ENCODE measurements at places on chromosomes 5 and 9. TPM values are rescaled to one million over a fixed set of nuclear protein-coding genes. Genes with fewer than 3 reads are reported as not detected.

PTGES gene
- total RNA-seq, result 9.8 TPM

CCDC152 gene
- 1.2 TPM for total RNA-seq

DMGDH gene
- 0.90 TPM for total RNA-seq

CCDC183 gene
- total RNA-seq, result 0.44 TPM

HAND1 gene
- not detected for total RNA-seq

SH3GLB2 gene
- 64.7 TPM for total RNA-seq

TTC1 gene
- total RNA-seq, result 43.1 TPM

PCDHGA9 gene
- 4.6 TPM for total RNA-seq

PCDHB15 gene
- 5.0 TPM for total RNA-seq

- H3K27me3 ChIP-seq, result no peaks in the 10 kb centered on the region
- no peak overlapping the region for H3K27ac ChIP-seq
- peaks cover 3% of the 10 kb centered on the region for H3K4me1 ChIP-seq
- no peak overlapping the region for H3K4me3 ChIP-seq
- no peaks in the 10 kb centered on the region for H3K36me3 ChIP-seq
Measured at GRCh38 chr9:18365651-18366050, 108.3 kb upstream of the ADAMTSL1 start.

DNA sequence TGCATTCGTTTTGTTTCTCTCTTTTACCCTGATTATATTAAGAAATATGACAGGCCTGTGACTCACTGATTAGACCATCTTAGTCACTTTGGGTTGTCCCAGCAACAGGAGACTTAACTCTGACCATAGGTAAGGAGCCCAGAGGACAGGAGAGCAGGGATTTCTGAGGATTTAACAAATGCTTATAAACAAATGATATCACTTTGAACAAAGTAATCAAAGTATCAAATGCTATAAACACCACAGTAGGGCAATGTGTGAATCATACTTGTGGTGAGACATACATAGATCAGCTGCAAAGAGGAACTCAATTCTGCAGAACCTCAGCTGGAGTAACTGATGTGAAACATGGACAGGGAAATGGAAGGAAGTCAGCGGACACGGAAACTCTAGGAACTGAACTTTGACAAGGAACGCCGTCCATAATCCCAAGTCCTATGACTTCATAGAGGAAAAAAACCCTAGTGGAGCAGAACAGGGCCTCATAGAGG, 190.6 kb upstream of the MSX2 start:
- no peak overlapping the region for H3K4me3 ChIP-seq
- H3K27ac ChIP-seq, result no peak overlapping the region
- peaks cover 24% of the 10 kb centered on the region for H3K4me1 ChIP-seq
- no peaks in the 10 kb centered on the region for H3K36me3 ChIP-seq

DNA sequence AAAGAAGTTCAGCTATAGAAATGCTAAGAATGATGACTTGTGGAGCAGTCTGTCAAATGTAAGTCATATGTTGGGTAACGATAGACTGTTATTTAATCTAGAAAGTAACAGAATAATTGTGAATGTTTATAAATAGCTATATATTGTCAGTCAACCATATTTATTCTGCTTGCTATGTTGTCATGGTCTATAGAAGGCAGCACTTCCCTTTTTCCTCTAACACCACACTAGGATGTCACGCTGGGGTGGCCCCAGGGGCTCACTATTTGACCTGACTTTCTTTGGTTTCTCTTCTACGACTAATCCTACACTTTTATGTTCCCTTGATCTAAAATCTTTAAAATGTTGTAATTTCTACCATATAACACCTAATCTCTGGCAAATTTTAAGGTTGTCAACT, 20.5 kb downstream of the ERAP2 start:
- H3K4me1 ChIP-seq, result peaks cover 5% of the 10 kb centered on the region
- no peak overlapping the region for H3K27ac ChIP-seq
- peak overlapping the region; percentile 2 for H3K4me3 ChIP-seq
- peak; percentile 38 for DNase-seq

DNA sequence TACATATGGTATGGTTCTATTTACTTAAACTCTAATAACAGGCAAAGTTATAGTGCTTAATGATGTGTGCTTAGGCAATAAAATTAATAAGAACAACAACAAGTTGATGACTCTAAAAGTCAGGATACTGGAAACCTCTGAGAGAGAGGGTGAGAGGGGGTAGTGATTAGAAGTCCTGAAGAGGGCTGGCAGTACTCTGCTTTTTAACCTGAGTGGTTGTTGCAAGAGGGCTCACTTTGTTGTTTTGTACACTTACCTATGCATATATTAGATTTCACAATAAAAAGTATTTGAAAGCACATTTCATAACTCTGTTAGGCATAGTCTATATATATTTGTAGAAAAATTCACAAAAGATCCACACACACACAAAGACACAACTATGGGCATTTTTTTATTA, 21.4 kb upstream of the ELL2 start:
- no peak for DNase-seq
- H3K4me3 ChIP-seq, result no peak overlapping the region
- no peaks in the 10 kb centered on the region for H3K27me3 ChIP-seq

- H3K27ac ChIP-seq, result no peak overlapping the region
- H3K4me1 ChIP-seq, result no peaks in the 10 kb centered on the region
- no peak overlapping the region for H3K4me3 ChIP-seq
- no peak for DNase-seq
- no peaks in the 10 kb centered on the region for H3K36me3 ChIP-seq
- H3K27me3 ChIP-seq, result no peaks in the 10 kb centered on the region
Measured at GRCh38 chr9:125739436-125739835, 7.7 kb upstream of the PBX3 start.

- no peak overlapping the region for H3K4me3 ChIP-seq
- no peak for DNase-seq
- H3K4me1 ChIP-seq, result no peaks in the 10 kb centered on the region
Measured at GRCh38 chr5:97026721-97027120, 90.8 kb downstream of the LNPEP start.

- DNase-seq, result peak; percentile 24
- H3K4me3 ChIP-seq, result no peak overlapping the region
- H3K27ac ChIP-seq, result no peak overlapping the region
- no peaks in the 10 kb centered on the region for H3K36me3 ChIP-seq
- no peaks in the 10 kb centered on the region for H3K4me1 ChIP-seq
- no peaks in the 10 kb centered on the region for H3K27me3 ChIP-seq
Measured at GRCh38 chr5:25544652-25545249, 900.0 kb upstream of the CDH10 start.

GRCh38 chr9:73869264-73869663, 627.9 kb upstream of the RORB start:
- no peaks in the 10 kb centered on the region for H3K36me3 ChIP-seq
- no peak overlapping the region for H3K27ac ChIP-seq
- no peaks in the 10 kb centered on the region for H3K4me1 ChIP-seq
- no peak overlapping the region for H3K4me3 ChIP-seq
- no peaks in the 10 kb centered on the region for H3K27me3 ChIP-seq
- no peak for DNase-seq

DNA sequence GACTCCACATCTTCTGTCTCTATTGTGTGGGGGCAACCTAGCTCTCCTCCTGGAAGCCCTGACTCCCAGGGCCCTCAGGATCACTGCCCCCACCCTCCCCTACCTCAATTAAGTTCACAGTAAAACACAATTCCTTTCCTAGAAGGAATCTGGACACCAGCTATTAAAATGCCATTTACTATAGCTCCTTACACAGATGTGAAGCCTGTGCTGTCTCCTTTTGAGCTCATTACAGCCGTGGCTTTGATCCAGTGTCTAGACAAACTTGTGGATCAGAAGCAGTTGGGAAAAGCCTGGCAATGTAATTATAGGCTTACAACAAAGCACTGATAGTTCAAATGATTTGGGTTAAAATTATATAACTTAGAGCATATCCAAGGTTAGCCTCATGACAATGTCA, 107.0 kb upstream of the SMIM23 start:
- no peaks in the 10 kb centered on the region for H3K27me3 ChIP-seq
- H3K4me1 ChIP-seq, result no peaks in the 10 kb centered on the region
- DNase-seq, result peak; percentile 40
- no peak overlapping the region for H3K4me3 ChIP-seq

- no peaks in the 10 kb centered on the region for H3K4me1 ChIP-seq
- H3K4me3 ChIP-seq, result no peak overlapping the region
- H3K27me3 ChIP-seq, result peaks cover 5% of the 10 kb centered on the region
- H3K36me3 ChIP-seq, result no peaks in the 10 kb centered on the region
- no peak for DNase-seq
Measured at GRCh38 chr9:130147910-130148309, 24.3 kb upstream of the NCS1 start.

- H3K27me3 ChIP-seq, result no peaks in the 10 kb centered on the region
- peaks cover 7% of the 10 kb centered on the region for H3K4me1 ChIP-seq
- no peak overlapping the region for H3K27ac ChIP-seq
- no peaks in the 10 kb centered on the region for H3K36me3 ChIP-seq
- no peak for DNase-seq
- H3K4me3 ChIP-seq, result no peak overlapping the region
Measured at GRCh38 chr9:4308482-4308881, 8.6 kb upstream of the GLIS3 start.

DNA sequence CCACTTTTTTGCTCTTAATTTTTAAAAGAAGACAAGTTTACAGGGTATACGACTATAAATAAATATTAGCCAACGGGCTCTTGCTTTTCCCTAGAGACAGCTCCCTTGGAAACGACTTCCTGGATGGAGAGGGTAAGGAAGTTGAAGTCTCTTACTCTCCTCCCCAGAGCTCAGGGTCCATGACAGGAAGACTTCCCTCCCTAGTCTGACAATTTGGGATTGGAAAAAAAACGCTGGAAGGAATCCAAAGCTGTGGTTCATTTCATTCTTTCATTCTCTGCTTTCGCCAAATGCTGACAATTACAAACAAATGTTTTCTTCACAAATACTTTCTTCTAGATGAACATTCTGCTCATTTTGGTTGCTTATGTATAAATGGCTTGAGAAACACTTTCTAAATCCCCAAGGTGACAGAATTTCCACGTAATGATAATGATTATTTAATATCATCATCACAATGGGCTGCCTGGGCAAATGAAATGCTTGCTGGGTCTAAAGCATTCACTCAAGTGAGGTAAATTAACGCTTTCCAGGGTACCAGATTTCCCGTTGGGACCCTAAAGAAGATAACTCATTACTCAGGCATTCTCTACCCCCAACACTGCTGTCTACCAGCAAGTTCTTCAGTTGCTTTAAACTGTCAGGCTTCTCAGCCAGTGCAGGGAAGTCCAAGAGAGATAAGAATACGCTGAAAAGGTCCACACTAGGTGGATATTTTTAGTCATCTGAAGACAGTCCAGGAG, 139.8 kb upstream of the SLC30A5 start:
- no peaks in the 10 kb centered on the region for H3K27me3 ChIP-seq
- H3K4me1 ChIP-seq, result no peaks in the 10 kb centered on the region
- DNase-seq, result peak; percentile 61

DNA sequence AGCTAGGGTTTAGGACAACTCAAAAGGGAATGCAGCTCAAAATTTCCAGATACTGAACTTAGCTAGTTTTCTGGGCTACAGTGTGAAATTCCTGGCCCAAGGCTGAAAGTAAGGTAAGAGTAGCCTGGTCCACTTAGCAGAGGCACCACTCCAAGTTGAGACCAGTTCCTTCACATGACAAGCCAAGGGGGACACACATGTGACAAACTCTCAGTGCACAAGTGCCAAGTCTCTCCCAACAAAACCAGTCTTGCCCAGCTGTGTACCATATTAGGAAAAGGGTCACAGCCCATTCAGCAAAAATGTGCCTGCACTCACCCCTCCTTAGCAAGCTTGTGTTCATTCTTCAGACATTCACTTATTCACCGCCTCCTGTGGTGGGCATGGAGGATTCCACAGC, 27.8 kb downstream of the KLHL3 start:
- no peaks in the 10 kb centered on the region for H3K4me1 ChIP-seq
- H3K4me3 ChIP-seq, result no peak overlapping the region
- H3K27me3 ChIP-seq, result no peaks in the 10 kb centered on the region

DNA sequence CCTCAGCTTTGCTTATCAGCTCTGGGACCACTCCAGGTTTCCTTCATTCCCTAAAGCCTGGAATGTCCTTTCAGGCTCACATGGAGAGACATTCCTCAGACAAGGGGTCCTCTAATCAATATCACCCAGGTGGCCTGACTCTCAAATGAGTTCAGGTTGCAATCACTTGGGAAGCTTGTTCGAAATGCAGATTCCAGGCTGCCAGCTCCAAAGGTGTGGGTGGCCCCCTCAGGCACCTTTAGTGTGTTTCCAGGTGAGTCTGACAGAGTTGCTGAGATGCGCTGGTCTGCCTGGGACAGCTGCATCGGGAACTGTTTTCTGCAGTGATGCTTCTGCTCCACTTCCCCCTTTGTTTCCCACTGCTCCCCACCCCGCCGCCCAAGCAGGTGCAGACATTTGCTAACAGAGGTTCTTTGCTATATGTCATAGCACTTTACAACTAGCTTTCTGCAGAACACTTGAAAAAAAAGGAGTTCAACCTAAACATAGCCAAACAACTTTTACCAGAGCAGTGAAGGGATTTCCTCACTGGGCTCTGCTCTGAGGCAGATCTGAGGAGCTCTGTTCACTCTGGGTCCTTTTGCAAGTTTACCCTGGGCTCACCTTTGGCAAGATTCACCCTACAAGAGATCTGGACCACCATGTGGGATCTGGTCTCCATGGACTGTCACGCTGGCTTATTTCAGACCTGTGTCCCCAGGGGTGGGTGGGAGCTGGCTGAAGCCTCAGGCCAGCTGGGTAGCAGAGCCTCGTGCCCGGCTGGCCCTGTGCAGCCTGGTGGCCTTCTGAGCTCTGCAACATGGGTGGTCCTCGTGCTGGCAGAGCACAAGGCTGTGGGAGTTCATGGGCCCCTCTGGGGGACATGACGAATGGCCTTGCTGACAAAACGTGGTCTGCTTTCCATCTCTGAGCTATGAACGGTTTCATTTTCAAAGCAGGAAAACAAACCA, 539.6 kb downstream of the CCDC171 start:
- DNase-seq, result no peak
- H3K27me3 ChIP-seq, result no peaks in the 10 kb centered on the region
- H3K4me1 ChIP-seq, result no peaks in the 10 kb centered on the region
- no peak overlapping the region for H3K4me3 ChIP-seq
- no peak overlapping the region for H3K27ac ChIP-seq

- no peak overlapping the region for H3K27ac ChIP-seq
- H3K4me3 ChIP-seq, result no peak overlapping the region
- no peak for DNase-seq
- no peaks in the 10 kb centered on the region for H3K36me3 ChIP-seq
Measured at GRCh38 chr9:91896513-91897121, 53.4 kb downstream of the ROR2 start.

DNA sequence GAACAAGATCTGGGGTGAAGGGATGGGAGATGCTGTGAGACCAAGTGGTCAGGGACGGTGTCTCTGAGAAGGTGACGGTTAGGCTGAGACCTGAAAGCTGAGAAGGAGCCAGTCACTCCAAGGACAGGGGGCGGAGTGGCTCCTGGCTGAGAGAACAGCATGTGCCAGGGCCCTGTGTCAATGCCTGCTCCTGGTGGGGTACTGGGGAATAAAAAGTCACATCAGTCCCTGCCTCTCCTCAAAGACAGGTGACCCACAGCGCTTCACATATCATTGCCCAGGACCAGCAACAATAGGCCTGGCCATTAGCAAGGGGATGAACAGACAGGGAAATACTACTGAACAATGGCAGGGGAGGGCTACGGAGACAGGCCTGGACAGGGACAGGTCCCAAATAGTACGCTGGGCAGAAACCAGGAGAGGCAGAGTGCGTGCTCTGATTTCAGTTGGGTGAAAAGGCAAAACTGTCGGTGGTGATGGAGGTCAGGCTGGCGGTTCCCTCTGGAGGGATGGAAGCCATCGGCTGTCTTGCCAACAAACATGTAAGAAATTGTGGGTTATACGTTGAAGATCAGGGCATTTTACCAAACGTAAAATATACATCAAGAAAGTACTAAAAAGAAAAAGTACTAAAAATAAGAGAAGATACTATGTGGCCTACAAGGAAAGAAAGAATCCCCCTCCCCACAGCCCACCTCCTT, 64.3 kb downstream of the C9orf50 start:
- H3K27me3 ChIP-seq, result no peaks in the 10 kb centered on the region
- no peaks in the 10 kb centered on the region for H3K4me1 ChIP-seq
- no peak for DNase-seq
- H3K27ac ChIP-seq, result no peak overlapping the region
- H3K36me3 ChIP-seq, result no peaks in the 10 kb centered on the region
